NCI-H748 treated with DMSO at 0.1 percent for 48 hours (cell line): ENCODE measurements at places on chromosomes 13 and 19.
A peak's percentile ranks its signal among the peaks of the same experiment; 100 is the strongest.

DNA sequence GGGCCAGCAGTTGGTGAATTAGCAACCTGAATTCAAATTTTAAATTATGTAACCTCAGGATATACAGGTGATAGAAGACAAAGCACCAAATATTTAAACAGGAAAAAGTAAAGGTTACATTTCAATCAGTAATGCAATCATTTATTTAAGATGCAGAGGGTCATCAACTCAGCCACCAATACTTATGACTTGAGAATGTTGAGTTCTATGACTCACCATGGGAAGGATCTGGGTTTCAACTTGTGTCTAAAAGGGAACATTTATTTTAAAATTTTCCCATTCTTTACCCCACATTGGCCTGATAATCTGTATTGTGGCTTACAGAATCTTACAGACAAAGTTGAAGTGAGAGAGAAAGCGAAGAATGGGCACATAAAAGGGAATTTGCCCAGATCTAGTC is 418.0 kb downstream of the NDFIP2 start:
- no peak for DNase-seq

DNA sequence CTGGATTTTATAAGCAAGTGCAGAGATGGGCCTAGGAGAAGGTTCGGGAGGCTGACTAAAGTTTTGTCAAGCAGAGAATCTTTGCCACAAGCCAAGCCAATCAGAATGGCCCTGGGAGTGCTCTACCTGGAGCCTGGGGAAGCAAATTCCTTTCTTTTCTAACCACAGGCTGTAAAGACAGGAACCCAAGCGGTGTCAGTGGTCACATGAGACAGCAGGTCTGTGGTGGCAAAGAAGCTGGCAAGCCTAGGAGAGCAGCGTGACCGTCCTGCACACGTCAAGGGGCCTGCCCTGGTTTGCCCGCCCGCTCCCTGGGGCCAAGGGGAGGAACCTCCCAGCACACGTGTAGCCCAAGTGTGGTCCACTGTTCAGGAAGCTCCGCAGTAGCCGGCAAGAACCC is 90.8 kb downstream of the IPO5 start:
- DNase-seq: no peak

GRCh38 chr19:55300886-55301458 is 17.2 kb downstream of the BRSK1 start:
- DNase-seq: no peak

- peak; percentile 82 for DNase-seq
Measured at GRCh38 chr19:54162241-54162805, 2.8 kb upstream of the LENG1 start.

DNA sequence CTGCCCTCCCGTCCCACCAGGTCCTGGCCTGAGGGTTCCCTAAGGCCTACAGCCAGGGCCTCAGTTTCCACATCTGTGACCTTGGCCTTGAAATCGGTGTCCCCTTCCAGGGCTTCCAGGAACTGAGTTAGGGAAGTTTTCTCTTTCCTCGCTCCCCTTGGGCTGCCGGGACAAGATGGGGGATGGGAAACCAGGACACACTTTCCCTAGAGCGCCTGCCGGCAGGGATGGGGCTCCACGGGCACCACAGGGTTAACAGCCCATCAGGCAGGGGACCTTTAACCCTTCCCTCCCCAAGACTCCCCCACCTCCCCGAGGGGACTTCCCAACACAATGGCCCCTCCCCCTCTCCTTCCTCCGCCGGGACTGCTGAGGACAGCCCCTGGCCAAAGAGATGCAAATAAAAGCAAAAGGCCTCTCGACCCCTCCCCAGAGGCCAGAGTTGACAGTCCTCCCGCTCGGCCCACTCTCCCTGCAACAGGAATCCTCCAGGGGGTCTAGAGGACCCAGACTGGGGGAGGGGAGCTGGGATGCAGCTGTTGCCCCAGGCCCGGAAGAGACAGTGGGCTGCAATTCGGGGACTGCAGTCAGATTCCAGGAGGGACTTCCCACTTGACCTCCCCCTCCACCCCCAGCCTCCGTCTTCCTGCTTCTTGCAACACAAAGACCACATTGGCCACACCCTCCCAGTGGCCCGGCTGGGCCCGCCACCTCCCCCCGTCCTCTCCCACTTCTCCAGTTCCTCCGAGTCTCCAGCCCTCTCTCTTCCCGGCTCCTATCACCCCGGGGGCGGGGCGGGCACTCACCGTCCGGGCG is 3.4 kb downstream of the BBC3 start:
- DNase-seq: peak; percentile 54

- DNase-seq: no peak
Measured at GRCh38 chr13:43401361-43401760, 378.0 kb downstream of the DNAJC15 start.

DNA sequence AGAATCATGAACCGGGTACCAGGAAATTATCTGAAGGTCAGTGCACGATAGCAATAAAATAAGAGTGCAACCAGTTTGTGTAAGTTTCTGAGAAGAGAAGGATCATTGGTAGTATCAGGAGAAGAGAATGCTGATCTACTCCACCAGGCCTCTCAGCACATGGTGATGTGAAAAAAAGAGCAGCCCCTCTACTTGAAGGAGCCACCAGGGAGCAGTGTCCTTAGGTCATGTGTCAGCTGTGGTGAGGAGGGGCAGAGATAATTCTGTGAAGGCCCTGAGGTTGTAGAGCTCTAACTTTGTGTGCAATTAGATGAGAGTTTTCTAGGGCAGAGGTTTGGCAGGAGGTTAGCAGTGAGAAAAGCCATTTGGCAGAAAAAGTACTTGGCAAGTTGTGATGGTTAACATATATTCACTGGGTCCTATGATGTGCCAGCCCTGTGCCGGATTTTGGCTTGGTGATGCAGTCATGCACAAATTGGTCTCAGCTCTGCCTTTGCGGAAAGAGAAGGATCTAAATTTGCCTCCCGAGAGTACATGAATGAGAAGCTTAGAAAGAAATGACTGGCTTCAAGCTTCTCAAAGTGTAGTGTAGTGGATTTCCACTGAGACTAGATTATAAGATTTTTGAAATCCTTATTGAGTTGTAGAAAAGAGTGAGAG is 19.2 kb upstream of the ZC3H13 start:
- no peak for DNase-seq

DNA sequence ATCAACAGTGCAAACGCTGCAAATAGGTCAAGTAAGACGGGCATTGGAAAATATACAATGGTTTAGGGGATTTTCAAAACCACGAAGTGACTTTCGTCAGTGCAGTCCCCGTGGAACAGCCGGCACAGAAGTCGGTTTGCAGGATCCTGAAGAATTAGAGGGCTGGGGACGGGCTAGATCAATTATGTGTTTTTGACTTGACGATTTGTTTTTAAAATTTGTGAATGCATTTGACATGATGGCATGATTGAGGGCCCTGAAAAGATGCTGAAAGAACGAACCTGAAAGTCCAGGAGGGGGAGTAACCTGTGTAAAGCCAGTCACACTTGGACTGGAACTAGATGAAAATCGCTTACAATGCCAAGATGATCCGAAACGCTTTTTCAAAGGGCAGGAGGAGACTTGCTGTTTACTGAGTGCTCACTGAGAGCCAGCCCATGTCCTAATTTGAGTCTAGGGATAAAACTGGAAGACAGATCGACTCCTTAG is 8.9 kb upstream of the DGKH start:
- DNase-seq: peak; percentile 19

DNA sequence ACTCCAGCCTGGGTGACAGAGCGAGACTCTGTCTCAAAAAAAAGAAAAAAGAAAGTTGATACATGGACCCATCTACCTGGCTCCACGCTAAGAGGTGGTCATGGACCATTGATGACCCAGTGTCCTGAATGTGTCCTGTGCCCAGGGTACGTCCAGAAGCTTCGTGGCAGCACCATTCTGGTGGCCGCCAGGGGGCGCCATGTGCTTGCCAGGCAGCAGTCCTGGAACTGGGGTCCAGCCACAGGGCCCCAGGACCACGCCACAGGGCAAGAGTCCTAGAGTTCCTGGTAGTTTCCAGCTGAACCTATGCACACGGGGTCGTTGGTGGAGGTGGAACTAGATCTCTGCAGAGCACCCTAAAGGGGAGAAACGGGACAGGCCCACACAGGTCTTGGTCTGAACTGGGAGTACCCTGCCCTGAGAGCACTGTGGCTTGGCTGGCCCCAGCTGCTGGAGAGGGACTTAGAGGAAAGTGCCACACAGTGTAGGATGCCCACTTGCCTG is 19.9 kb upstream of the FBXO27 start:
- peak; percentile 50 for DNase-seq

- DNase-seq: no peak
Measured at GRCh38 chr19:35155441-35155840, 906 bp downstream of the FXYD5 start.

GRCh38 chr19:58330458-58330857 is 3.7 kb downstream of the ZSCAN22 start:
- no peak for DNase-seq

DNA sequence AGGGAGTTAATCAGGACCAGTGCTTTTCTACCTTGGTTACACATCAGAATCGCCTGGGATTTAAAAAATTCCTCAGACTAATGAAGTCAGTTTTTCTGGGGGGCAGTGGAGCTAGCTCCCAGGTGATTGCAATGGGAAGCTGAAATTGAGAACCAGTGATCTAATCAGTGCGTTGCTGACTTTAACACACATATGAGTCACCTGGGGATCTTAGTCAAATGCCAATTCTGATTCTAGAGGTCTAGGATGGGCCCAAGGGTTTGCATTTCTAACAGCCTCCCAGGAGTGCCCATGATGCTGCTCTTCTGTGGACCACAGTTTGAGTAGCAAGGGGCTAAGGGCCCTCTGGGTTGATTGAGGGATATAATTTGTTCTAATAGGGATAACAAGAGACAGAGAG is 54.5 kb downstream of the KL start:
- no peak for DNase-seq

DNA sequence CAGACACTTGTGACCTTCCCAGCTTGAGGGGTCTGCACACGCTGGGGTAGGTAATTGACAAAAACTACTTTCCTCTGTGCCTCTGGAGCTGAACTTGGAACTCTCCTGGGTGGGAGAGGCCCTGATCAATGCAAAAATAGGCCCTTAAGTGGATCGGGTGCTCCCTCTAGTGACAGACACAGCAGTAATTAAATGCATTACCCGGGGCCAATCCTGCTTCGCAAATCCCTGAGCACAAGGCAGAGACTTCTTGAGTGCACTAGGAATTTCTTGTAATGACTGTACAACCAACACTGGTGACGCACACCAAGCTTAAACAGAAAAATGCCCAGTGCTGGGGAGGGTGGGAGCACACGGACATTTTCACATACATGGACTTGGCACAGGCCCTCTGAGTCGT is 10.6 kb upstream of the UBE2S start:
- DNase-seq: peak; percentile 56

GRCh38 chr19:47391510-47392223 is 27.7 kb downstream of the MEIS3 start:
- peak; percentile 64 for DNase-seq

- DNase-seq: no peak
Measured at GRCh38 chr19:19568802-19569756, 31.0 kb downstream of the CILP2 start.
